Osteoblast (primary cell): ENCODE measurements at places on chromosomes 13 and 19.

- DNase-seq = no peak
These were observed 3.8 kb upstream of the ACTL9 start for GRCh38 chr19:8702350-8702749.

GRCh38 chr13:101572456-101572855 is 120.0 kb downstream of the ITGBL1 start:
- DNase-seq = no peak

GRCh38 chr13:113923376-113924063 is 50.4 kb downstream of the C13orf46 start:
- no peak for DNase-seq

DNA sequence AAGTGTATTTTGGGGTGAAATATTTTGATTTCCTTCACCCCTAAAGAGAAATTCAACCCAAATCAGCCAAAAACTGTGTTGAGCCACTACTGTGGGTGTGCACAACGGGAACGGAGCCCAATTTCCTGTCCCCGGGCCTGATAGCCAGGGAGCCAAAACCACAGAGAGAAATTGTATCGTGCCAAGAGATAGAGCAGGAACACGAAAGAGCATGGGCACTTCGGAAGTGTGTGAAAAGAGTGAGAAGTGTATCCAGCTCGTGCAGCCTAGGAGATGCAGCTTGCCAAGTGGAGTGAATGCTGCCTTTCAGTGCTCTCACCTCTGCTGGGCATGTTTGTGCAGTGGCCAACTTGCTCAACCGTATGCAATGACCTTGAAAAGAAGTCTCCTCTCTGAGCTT is 19.4 kb upstream of the PLEKHF1 start:
- no peak for DNase-seq

DNA sequence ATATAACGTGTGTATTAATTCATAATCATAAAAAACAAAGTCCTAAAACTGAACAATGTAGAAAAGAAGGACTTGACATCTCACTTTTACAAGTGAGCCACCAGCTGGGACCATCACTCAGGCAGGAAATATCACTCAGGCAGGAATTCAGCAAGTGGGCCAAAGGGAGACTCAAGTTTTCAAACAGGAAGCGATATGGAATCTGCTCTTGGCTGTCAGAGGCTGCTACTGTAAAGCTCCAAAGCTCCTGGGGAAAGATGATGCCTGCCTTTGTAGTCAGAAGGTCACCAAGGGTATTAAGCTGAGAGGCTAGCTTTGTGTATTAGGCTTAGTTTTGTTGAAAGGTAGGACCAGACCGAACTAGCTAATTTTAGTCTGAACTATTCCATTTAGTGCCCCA is 5.5 kb upstream of the AKAP11 start:
- no peak for DNase-seq

DNA sequence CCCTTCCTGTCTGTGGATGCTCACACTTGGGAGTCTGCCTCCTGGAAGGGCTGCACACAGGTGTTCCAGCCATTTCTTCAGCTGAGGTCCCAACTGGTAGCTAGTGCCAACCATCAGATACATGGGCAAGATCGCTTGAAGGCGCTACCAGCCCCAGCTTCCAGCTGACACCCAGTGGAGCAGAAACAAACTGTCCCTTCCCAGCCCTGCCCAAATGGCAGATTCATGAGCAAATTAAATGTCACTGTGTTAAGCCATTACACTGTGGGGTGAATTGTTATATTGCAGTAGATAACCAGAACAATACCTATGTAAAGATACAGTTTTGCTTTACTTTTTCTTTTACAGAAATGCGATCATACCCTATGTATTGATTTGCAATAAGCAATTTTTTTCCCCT is 17.6 kb downstream of the ING1 start:
- DNase-seq = no peak

DNA sequence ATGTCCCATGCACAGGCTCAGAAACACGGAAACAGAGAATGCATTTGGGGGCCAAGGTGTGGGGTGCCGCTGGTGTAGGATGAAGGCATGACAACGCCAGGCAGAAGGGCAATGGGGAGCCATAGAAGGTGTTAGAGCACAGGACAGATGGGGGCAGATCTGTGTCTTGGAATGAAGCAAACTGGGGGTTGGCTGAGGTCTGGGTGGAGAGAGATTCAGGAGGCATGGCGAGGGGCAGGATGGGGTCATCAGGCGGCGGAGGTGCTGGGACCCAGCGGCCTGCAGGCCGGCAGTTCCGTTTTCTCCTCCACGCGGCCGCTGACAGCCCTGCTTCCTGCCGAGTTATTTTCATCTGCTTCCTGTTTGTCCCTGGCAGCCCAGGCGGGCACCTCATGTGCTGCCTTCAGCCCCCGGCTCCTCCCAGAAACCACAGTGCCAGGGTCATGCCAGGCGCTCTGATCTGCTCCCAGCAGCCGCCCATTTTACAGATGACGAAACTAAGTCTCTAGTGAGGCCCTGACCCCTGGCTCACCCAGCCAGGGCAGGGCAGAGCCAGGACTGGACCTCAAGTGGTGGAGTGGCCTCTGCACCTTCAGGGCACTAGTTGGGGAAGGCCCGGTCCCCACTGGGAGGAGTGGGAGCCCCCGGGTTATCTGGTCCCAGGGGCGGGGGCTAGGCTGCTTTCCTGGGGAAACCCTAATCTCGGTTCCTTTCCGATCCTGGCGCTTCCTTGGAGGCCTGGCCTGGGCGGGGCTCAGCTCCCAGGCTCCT is 2.2 kb downstream of the ARHGAP45 start:
- DNase-seq = no peak

DNA sequence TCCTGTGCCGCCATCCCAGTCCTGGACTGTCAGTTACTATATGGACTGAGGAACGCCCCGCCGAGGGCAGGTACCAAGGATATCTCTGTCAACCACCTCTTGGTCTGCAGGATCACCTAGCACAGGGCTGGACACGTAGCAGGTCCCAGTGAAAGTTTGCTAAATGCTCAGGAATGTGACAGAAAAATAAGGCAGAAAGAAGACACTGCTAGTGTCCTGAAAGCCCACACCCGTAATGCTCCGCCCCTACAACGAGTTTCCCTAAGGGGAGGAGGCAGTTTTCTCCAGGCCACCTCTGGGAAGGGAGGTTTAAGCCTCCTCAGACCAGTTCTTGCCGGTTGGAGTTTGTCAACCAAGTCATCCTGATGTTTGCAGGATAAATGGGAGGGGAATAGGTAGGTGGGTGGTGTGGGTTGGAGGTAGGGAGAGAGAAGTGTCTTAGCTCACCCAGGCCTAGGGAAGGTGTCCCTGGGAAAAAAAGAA is 1.7 kb upstream of the SERTAD3 start:
- DNase-seq = no peak

GRCh38 chr19:4539693-4540581 is at the start of gene LRG1:
Gene LRG1, minus strand, starts transcription at chr19:4540036. Its CDS starts 23 bp downstream, at chr19:4540013.
- DNase-seq = no peak

- DNase-seq = peak; percentile 88
These were observed 3.0 kb downstream of the GAS6 start for GRCh38 chr13:113860665-113861432.

DNA sequence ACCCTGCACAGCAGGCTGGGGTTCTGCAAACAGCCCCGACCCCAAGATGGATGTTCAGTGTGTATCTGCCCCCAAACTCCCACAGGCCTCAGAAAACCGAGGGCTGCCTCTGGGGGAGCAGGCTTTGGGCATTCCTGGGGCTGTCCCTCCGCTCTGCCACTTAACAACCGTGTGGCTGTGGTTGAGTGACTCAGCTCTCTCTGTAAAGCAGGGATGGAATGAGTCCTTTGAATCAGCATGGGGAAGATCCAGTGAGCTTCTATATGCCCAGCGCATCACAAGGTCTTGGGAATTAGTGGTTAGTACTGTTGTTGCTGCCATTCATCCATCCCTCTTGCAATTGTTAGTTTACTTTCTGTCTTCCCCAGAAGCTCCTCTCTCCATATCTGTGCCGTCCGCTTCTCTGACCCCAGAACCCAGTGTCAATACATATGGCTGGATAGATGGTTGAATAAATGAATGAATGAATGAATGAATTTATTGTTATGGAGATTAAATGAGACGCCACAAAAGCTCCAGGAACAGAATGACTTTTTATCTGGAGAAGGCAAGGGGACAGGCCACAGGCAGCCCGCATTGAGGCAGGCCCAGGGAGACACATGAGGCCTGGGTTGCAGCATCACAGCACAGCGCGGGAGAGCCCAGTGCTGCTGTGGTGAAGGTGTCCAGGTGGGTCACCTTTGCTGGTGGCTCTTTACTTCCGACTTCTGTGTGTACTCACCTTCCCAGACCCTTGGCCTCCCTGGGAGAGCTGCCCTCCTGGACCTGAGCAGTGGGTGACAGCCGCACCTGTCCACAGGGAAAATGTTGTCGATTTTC is 89.2 kb downstream of the RGCC start:
- peak; percentile 98 for DNase-seq

- peak; percentile 82 for DNase-seq
These were observed 128.0 kb upstream of the VSTM2B start for GRCh38 chr19:29397748-29398147.

DNA sequence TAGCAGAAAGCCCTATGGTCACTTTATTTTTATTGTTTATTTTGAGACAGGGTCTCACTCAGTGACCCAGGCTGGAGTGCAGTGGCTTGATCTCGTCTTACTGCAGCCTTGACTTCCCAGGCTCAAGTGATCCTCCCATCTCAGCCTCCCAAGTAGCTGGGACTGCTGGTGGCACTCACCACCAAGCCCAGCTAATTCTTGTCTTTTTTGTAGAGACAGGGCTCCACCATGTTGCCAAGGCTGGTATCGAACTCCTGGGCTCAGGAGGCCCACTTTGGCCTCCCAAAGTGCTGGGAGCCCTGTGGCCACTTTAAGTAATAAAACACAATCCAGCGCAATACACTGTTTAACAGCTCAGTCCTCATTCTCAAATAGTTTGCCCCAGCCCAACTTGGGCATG is 69.3 kb downstream of the NUFIP1 start:
- DNase-seq = no peak

DNA sequence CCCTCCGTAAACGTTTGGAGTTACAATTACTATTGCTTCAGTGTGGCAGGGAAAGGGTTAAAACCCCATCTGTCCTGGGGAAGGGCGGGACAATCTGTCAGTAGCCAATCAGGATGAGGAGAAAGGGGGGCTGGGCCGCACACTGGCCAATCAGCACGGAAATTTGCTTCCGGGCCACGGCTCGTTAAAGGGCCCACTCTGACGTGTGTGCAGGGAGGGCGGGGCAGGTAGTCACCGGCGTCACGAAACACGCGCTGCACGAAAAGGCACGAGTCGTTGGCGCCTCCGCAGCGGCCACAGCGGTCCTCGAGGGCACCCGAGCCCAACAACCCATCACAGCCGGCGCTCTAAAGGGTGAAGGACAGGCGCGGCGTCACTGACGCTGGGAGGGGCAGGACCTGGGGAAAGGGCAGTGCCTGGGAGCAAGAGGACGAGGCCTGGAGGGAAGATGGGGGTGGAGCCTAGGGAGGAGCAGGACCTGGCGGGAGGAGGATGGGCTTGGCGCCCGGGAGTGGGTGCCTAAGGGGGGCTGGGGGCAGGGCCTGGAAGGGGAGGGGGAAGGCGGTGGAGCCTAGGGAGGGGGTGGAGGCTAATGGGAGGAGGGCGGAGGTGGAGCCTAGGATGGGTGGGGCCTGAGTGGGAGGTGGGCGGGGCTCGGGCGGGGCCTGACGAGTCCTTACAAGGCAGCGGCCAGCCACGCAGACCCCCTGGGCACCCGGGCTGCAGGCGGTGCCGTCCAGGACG is 4.9 kb downstream of the ADAMTSL5 start:
- peak; percentile 100 for DNase-seq

DNA sequence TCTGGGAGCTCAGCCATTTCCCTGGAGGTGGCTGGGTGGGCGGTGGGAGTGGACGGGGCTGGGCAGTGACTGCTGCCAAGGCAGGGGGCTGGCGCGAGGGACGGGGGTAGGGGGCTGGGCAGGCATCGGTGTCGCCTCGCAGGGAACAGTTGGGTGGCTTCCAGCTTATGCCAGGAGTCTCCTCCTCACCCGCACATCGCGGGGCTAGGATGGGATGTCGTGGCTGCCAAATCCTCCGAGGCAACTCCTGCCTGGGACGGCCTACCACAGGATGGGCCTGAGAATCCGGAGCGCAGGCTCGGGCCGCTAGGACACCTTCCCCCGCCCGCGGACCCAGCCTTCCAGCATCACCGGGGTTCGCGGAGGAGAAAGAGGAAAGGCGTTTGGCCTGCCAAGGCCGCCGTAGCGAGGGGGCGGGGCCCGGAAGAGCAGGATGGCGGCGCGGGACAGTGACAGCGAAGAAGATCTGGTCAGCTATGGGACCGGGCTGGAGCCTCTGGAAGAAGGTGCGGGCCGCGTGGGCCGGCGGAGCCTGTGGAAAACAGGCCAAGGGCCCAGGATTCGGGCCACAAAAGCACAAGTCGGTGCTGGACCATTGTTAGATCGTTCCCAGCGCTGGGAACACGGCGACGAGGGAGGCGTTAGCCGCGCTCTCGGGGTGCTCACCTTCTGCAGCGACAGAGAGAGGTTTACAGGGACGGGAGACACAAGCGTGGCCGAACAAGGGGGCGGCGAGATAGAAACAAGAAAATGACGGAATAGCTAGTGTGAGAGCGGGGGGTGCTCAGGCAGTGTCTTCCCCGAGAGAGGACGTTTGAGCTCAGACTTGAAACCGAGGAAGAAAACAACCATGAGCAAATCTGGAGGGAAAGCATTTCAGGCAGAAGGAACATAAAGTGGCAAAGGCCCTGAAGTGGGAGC is at the start of gene GPATCH1:
GPATCH1 (plus strand) TSS at position 421 of the 921 bp plus-strand sequence; CDS start at position 434, 13 bp downstream.
- DNase-seq = peak; percentile 95

DNA sequence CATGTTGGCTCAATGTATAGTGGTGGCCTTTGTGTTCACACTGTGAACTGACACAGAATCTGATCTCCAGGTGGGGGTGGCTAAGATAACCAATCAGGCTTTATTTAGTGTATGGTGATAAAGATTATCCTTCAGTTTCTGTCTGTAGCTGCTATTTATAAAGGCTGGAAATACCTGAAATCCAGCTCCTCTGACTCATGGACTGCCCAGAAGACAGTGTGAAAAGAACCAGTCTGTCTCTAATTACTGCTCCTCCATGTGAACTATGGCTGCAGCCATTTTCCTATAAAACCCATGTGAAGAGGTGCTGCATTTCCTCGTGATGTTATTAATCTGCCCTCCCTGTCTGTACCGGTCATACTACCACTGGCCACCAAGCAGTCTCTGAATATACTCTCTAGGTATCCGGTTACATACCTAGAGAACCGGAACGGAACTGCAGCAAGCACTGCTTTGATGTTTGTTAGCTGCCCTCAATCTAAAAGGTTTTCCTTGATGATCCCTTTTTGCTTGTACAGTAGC is 238.0 kb downstream of the LHFPL6 start:
- no peak for DNase-seq

DNA sequence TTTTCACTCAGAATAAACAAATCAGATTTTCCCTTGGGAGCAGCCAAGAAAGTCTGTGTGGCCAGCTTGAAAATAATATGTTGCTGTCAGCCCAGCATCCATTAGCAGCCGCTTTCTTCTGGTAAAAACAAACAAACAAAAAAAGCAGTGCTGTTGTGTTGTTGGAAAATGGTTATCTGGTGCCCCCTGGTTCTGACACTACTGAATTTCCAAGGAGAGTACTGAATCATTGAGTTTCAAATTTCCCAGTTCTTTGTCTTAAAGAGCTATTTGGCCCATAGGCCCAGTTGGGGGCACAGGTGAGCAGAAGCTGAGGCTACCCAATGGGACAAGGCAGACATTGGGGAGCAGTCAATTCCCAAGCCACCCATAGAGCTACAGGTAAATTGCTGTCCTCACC is 995.9 kb downstream of the UQCRFS1 start:
- no peak for DNase-seq
